Memory B cell (primary cell): ENCODE measurements at places on chromosomes 6 and 20.

- DNase-seq, result no peak
Observed at GRCh38 chr6:114135363-114135971, 164.5 kb upstream of the HDAC2 start.

DNA sequence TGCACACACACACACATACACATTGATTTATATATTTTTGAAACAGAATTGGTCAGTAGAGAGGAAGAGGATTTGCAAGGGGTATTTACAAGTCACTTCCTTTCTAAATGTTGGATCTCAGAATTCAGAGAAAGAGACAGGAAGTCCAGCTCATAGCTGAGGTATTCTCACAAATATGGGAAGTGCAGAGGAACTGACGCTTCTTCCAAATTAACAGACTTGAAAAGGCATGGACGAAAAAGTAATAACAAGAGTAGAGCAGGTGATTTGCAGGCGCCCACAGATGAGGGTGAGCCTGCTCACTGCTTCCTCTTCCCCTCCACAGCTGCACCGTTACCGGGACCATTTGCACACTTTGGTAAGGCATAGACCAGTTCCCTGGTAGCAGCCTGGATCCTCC, 246.4 kb downstream of the PHACTR1 start:
- no peak for DNase-seq

DNA sequence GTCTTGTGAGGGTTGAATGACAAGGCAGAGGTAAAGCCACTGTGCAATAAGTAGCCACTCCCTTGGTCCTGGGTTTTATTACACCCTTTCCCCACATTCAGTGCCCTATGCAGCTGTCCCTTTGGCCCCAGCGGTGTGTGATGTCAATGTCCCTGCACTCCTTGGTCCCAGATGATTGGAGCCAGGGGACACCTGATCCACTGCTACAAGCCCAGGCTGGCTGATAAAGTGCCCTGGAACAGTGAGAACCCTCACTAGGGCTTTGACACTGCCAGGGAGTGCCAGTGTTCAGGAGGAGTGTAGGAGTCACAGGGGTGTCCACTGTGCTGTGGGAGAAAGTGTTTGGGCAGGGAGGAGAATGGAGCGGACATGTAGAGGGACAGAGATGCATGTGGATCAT, 30.4 kb downstream of the GABRR1 start:
- DNase-seq, result no peak

DNA sequence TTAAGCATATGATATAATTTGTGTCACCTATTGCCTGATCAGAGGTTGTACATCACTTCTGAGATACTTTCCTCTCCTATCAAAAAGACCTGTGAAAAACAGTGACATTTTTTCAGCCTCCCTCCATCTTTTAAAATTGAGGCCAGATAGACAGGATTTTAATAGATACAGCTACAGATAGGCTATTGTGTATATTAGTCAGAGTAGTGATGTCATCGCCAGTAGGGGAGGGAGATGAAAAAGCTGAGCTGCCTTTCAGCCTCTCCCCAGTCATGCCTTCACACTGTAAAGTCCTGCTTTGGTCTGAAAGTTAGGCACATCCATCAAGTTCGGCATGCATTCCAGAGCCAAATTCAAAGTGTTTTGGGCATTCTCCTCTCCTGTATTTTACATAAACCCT, 7.9 kb upstream of the PABPC1L start:
- no peak for DNase-seq

DNA sequence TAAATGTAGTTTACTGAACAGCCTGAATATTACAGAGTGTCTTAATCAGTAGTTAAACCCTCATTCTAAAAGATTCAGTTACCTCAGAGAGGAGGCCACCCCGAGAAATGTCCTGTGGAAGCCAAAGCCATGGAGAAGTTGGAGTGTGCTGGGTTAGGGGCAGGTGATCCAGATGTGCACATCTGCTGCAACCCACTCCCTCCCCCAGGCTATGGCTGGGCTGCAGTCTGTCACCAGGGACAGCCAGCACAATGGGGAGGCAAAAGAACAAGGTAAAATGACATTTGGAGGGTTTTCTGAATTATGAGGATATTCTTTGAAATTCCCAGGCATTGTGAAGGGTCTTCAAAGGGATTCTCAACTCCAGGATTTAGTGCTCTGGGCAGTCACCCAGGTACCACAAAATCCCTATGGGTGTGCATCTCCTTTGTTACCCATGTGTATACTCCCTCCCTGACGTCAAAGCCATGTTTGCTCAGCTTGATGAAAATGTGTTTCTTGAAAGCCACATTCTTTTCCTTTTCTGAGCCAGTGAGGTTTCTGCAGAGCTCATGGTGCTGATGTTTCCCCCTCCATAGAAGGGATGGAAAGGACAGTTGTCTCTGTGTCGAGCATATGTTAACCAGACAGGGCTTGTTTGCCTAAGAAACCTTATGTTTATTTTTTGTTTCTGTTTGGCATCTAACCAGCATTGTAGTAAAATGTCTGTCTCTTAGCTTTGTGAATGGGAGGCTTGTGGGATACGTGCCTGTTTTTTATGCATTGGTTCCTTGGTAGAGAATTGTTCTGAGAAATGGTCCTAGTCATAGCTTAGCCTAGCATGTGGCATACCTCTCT, 212.3 kb upstream of the TBX18 start:
- no peak for DNase-seq
